ENCODE measurements at places on chromosomes 4 and X.

GRCh38 chrX:153530411-153531129, 13.1 kb downstream of the ATP2B3 start:
- DNase-seq: no peak

DNA sequence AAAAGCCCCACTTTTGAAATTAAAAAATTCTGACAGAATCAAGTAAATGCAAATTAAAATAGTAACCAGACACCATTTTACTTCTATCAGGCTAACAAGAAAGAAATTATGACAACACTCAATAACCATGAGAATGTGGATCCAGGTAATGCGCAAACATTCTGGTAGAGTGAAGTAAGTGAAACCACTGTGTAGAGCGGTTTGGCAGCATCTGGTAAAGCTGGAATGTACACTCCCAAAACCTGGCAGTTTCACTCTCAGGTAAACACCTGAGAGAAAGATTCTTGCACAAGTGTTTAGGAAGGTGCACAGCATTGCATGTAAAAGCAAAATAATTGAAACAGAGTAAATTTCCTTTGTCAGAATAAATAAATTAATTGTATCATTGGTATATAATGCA, 81.8 kb downstream of the TRIML1 start:
- DNase-seq: no peak

GRCh38 chr4:153555730-153556434, 89.7 kb downstream of the TMEM131L start:
- DNase-seq: no peak

GRCh38 chr4:52425751-52426326, 233.3 kb downstream of the USP46 start:
- no peak for DNase-seq

DNA sequence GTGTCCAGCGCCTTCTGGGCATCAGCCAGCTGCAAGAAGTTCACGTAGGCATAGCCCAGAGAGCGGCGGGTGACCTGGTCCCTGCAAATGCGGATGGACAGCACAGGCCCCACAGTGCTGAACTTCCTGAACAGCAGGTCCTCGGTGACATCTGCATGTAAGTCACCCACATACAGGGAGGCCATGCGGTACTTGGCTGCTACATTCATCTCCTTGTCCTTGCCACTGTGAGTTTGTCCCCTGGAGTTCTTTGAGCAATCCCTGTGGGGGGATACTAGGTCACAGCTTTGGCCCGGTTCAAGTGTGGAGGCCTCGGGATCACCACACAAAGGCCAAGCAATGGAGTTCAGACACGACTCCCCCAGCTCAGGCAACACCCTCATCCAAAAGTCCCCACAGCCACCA, 776 bp downstream of the PABPC4L start:
- no peak for DNase-seq

- no peak for DNase-seq
Measured at GRCh38 chr4:108834835-108835384, 72.1 kb upstream of the ETNPPL start.

- DNase-seq: no peak
Measured at GRCh38 chr4:91527056-91527455, 776.7 kb upstream of the GRID2 start.

DNA sequence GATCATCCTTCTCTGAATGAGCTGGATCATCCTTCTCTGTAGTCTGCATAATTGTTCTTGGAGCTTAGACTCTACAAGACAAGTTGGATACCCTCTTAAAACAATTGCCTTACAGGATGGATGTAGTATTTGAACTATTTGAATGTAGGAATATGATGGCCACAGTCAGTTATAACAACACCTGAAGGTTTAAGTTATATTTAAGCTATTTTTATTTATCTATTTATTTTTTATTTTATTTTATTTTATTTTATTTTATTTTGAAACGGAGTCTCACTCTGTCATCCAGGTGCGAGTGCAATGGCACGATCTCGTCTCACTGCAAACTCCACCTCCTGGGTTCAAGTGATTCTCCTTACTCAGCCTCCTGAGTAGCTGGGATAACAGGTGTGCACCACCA, 149.9 kb upstream of the SLIT2 start:
- no peak for DNase-seq

DNA sequence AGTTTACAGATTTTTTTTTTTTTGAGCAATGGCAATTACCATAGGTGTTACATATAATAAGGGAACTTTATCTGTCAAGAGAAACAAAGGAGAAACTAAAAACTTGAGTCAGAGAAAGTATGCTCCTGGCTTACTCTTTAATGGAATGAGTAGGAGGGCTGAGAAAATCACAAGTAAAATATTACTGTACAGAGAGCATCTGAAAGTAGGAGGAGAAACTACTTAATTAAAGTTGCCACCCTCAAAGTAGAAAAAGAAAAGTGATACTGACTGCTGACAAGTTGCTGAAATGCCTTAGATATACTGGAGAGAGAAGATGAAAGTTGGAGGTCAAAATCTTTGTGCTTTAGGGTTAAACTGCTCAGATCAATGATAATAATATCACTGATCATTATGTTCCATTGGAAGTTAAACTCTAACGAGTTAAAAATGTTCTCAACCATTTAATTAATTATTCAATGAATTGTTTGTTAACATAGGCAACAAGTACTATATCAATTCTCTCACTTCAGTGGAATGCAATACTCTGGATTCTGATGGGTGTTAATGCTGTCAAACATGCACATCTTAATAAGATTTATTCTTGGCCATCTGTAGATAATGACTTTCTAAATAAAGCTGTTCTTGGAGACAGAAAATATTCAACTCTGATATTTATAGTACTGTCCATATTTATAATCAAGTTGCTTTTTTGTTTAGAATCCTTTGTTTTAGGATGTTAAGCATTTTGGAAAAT, 61.2 kb upstream of the CAMK2D start:
- DNase-seq: no peak

DNA sequence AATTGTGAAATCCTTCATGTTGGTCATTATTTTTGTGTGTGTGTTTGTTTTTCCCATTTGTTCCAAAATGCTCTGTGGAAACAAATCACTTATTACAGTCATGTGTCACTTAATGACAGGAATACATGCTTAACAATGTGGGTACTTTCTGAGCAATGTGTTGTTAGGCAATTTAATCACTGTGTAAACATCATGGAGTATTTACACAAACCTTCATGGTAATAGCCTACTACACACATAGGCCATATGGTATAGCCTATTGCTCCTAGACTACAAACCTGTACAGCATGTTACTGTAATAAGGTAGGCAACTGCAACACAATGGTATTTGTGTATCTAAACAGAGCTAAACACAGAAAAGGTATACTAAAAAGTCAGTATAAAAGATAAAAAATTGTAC, 388.9 kb upstream of the PPP1R2C start:
- no peak for DNase-seq

DNA sequence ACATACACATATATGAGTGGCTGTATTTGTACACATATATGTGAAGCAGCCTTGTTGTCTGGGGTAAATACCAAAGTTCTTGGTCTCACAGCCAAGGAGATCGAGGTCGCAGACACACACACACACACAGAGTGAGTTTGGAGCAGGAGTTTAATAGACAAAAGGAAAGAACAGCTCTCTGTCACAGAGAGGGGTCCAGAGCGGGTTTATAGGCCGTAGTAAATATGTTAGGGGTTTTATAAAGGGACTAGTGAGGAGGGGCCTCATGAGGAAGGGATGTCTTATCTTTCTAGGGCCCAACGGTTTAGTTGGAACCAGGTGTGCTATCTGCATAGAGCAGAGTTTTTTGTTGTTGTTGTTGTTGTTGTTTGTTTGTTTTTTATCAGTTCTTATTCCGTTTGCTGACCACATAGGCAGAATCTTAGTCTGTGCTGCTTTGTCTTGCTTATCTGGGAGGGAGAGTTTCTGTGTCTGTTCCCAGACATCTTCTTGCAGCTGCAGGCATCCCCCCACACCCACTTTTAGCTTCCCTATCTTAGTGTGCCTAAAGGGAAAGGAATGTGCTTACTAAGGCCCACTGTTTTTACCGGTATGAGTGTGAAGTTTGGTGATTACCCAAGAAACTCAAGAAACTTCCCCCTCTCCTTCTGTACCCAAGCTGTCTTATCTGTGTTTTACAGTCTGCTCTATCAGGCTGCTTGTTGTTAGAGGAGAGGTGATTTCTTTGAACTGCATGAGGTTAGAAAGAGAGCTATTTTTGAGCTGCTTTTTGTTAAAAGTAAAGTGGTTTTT, 91.9 kb downstream of the TENT5D start:
- DNase-seq: no peak

DNA sequence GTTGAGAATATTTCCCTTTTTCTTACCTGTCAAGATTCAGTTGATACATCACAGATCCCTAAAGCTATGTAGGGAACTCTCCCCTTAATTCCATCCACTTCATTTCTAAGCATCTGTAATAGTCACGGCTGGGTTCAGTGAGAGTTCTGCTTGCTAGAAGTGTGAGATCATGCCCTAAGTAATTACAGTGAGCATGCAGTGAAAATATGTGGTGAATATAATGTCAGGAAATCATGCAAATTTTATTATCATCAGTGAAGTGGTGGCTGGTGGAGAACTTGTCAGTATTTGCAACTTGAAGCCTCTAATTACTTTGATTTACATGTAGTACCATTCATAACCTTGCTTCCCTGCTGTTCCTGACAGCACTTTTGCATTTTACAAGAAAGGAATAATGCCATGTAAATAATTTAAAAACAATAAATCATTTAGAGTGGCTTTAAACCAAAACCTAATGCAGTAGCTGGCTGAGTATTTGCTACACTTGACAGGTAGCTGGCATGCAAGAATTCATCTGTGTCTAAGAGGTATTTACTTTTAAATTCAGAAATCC, 28.3 kb upstream of the CFAP299 start:
- no peak for DNase-seq

GRCh38 chr4:7901311-7901885, 38.3 kb downstream of the AFAP1 start:
- no peak for DNase-seq

GRCh38 chr4:129966175-129966574, 870.2 kb downstream of the C4orf33 start:
- no peak for DNase-seq

DNA sequence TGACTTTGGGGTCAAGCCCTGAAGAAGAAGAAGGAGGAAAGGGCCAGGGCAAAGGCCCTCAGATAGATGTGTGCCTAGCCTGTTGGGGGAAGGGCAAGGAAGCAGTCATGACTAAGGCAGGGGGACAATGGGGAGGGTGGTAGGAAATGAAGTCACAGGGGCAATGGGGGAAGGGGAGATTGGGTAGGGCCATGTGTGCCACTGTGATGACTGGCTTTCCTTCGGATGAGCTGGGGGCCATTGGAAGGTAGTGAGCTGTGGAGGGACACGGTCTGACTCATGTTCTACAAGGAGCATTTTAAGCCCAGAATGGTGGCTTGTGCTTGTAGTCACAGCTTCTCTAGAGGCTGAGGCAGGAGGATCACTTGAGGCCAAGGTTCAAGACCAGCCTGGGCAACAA, 642.0 kb downstream of the MID1IP1 start:
- no peak for DNase-seq

DNA sequence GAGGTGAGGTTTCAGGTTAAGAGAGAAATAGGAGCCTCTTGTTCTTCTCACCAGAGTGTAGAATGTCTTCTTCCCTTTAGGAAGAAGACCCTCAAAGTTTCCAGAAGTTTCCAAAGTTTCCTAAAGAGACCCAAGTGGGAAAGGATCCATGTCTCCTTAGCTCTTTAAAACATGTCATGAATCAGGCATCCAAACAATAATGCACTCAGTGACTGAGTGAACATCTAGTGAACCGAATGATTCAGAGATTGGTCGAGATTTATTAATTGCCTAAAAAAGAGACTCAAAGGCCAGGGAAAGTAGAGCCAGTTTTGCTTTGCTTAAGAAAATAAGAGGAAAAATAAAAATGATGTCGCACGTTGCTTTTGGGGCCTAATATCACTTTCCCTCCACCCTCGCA, 29.4 kb downstream of the FGF5 start:
- DNase-seq: no peak

DNA sequence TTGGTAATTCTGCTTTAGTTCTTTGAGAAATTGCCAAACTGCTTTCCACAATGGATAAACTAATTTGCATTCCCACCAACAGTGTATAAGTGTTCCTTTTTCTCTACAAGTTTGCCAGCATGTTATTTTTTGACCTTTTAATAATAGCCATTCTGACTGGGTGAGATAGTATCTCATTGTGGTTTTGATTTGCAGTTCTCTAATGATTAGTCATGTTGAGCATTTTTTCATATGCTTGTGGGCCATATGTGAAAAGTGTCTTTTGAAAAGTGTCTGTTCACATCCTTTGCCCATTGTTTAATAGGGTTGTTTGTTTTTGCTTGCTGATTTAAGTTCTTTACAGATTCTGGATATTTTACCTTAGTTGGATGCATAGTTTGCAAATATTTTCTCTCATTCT, 25.9 kb downstream of the ENPEP start:
- DNase-seq: no peak

- DNase-seq: no peak
Measured at GRCh38 chr4:149553959-149554520, 261.6 kb downstream of the IQCM start.

DNA sequence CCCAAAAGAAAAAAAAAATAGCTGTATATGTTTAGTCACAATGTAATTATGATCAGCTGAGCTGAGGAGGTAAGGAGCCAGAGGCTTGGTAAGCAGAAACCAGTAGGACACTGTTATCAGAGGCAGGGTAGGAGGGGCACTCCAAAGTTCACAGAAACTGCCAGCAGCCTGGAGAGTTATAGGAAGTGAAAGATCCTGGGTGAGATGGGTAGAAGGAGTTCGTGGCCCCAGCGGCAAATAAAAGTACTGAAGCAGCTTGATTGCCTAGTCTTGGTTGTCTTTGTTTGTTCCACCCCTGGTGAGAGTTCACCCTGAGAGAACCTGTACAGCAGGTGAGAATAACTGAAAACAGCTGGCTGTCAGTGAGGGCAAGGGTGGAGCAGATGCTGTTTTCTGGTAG, 340.8 kb downstream of the ADGRL3 start:
- no peak for DNase-seq

- DNase-seq: no peak
Measured at GRCh38 chr4:17515445-17516407, 761 bp downstream of the CLRN2 start.

GRCh38 chr4:108166038-108166437, 2.7 kb downstream of the LEF1 start:
- no peak for DNase-seq

DNA sequence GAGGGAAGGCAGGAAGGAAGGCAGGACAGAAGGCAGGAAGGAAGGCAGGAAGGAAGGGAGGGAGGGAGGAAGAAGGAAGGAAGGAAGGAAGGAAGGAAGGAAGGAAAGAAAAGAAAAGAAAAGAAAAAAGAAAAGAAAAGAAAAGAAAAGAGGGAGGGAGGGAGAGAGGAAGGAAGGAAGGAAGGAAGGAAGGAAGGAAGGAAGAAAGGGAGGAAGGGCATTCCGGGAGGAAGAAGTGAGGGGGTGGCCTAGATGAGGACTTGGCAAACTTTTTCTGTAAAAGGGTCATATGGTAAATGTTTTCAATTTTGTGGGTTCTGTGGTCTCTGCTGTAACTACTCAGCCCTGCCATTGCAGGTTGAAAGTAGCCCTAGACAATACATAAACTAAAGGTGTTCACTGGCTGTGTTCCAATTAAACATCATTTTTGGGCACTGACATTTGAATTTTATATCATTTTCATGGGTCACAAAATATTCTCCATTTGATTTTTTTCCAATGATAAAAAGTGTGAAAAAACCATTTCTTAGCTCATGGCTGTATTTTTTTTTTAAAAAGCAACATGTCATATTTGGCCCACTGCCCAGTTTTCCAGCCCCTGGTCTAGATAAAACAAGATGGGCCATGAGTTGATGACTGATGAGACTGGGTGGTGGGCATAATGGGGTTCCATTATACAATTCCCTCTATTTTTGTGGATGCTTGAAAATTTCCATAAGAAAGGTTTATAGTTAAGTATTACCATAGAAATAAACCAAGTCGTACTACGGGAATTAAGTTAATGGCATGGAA, 3.1 kb downstream of the ZNF630 start:
- no peak for DNase-seq

- no peak for DNase-seq
Measured at GRCh38 chrX:139795196-139795595, 87.2 kb upstream of the MCF2 start.
